ENCODE measurements at places on chromosomes 3 and 15.

- no peak for DNase-seq
Observed at GRCh38 chr3:25863011-25863415, 73.1 kb downstream of the OXSM start.

DNA sequence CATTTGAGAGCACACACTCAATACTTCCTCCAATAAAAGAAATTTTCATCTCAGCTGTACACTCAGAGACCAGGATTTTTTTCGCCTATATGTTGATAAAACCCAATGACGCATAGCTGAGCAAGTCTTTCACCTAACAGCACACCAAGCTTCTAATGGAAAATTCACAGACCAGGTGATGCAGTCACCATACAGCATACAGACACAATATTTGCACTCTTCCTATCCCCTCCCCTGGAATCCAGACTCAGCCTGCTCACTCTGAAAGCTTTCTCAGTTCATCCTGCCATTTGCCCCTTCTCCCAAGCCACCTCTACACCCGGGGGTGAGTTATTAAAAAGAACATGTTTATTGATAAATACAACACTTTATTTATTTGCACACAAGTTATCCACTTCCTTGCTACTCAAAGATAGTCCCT lies 1.7 kb downstream of the TBC1D5 start:
- DNase-seq, result no peak

DNA sequence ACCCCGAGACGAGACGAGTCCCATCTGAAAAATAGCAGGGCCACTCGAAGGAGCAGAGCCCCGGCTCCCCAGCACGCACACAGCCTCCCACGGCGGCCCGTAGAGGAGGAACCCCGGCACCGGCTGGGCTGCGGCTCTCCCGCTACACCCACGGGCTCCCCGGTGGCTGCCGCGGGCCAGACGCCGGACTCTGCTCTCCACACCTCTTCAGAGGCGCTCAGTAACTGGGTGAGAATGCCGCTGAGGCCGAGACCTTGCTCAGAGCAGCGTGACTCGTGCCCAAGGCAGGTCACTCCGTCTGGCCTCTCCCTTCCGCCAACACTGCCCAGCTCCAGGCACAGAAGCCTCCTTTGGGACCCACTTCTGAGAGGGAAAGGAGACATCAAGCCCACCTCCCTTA lies 34.4 kb downstream of the TNK2 start:
- DNase-seq, result no peak

DNA sequence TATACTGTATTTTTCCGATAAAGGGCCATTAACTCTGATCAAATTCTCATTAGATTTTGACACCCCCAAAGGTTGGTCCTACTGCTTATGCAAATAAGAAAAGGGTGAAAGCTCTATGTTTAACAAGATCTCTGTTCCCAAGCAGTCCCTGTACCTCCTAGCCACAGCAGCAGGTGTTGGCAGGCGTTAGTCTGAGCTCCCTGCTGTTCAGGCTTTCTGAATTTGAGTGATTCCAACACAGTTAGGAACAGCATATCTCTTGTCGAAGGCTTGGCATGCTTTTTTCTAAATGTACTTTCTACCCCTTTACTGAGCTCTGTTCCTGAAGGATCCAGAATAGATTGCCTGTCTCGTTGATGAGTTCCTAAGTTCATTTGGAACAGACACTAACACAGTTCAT lies 42.3 kb downstream of the MITF start:
- DNase-seq, result no peak

- DNase-seq, result no peak
Observed at GRCh38 chr3:53739966-53740365, 106.3 kb downstream of the CHDH start.

DNA sequence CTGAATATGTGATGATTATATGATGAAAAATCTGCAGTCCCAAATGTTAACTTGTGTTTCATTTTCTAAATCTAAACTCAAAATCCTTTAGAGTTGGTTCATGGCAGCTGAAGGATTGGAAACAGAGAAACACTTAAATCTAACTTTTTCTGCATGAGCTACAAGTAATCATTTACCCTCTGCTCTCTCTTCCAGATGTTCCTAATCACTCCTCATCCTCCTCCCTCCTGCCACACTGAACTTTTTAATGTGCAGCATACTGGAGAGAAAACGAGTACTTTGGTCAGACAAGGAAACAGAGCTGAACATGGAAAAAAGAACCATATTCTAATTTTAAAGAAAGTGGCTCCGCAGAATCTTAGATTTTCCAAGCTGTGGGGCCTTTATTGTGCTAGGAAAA lies 321.2 kb upstream of the COL8A1 start:
- no peak for DNase-seq

DNA sequence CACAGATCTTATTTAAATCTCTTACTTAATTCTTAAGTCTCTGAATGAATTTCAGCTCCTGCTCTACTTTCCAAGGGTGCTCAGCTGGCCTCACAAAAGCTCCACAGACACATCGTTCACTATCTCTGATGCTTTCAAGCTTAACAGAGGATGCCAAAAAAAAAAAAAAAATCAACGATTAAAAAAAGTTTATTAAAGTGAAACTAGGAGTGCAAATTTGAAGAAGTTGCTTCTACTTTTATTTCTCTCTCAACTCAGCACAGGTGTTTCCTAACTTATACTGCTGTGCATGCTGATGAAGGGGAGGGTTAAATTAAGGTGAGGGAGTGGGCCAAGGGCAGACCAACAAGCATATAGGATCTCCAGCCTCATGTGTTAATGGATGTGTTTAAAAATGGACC lies 157.2 kb downstream of the TIGIT start:
- DNase-seq, result no peak

- no peak for DNase-seq
Observed at GRCh38 chr3:177145954-177146353, 51.3 kb downstream of the TBL1XR1 start.

- DNase-seq, result no peak
Observed at GRCh38 chr15:35329521-35329961, 216.4 kb downstream of the DPH6 start.

- DNase-seq, result peak; percentile 22
Observed at GRCh38 chr15:73941871-73942635, 15.8 kb downstream of the LOXL1 start.

DNA sequence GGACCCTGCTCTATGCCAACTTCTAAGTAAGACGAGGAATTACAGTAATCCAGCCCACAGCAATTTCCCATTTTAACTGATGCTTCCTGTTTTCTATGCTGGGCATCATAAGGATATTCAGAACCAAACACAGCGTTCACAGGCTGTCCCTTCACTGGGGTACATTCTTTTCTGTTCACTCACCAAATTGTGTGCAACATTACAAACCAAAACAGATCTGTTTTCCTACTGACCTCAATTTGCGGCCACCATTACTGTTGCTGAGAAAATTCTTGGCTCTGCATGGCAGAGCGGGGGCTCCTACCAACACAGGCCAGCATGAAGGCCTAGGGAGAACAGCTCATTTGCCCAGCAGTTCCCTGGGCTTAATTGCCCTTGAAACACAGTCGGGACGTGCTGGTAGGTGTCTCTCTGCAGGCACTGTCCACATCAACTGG lies 76.5 kb downstream of the MYO1E start:
- DNase-seq, result no peak

Data from activated CD4-positive, alpha-beta T cell treated with anti-CD3 and anti-CD28 coated beads, Interleukin-2, amount 10 ng/mL, durations not matched to agents 7 days and 5 days (primary cell).